ENCODE measurements at places on chromosomes 4 and X.
A peak's percentile ranks its signal among the peaks of the same experiment; 100 is the strongest.

- DNase-seq = no peak
Measured at GRCh38 chr4:101941816-101942358, 151.4 kb downstream of the BANK1 start.

GRCh38 chrX:84205276-84205675, 17.3 kb upstream of the RPS6KA6 start:
- DNase-seq = no peak

DNA sequence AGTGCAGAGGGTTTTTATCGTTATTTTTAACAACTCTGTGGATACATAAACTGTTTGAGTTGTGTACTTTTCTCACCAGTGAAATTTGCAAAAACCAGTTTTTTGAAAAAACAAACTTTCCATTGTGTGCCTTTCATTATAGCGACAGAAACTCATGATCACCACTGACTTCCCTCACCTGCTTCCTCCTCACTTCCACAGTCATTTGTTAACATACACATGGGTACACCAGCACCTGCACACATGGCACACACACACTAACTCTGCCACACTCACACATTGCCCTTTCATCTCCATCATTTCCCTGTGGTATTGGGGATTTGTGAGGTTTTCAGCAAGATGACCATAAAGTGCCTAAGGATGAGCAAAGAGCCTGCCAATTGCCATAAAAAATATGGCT, 20.6 kb downstream of the CLDN22 start:
- no peak for DNase-seq

DNA sequence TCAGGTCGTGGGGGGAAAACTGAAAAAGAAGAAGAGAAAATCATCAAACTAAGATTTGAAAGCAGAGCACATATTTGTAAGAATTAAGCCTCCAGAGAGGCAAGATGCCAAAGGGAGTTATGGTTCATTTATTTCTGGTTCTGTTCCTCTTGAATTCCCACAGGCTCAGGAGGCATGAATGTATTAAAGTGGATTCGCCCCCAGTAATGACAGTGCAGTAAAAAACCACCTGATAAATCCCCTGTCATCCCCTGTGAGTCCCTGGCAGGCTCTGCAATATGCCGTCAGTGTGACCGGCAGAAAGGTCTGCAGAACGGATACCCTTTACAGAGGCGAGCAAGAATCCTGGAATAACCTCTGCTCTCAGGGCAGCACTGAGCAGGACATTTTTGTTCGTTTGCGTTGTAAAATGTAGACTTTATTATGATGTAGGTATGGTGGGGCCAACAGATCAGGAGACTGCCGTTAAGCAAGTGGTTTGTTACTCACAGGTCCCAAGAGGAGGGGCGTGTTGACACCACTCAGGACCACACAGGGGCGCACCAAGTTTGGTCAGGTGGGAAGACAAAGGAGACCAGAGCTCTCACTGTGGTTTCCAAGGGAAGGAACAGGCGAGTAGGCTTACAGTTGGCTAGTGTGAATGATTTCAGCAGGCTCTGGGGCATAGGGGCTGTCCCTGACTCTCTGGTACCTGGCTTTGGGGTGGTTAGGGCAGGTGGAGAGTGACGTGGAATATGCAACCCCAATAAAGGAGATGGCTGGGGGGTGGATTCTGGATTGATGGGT, 75.3 kb downstream of the DHRSX start:
- no peak for DNase-seq

GRCh38 chr4:176660561-176660960, 132.2 kb downstream of the VEGFC start:
- DNase-seq = no peak

GRCh38 chrX:104972737-104973136, 247.8 kb downstream of the TEX13A start:
- DNase-seq = no peak

- no peak for DNase-seq
Measured at GRCh38 chr4:71694961-71695360, 88.9 kb downstream of the GC start.

GRCh38 chr4:107989162-107989536, 540 bp upstream of the HADH start:
- DNase-seq = no peak

GRCh38 chrX:920234-920799, 289.7 kb downstream of the SHOX start:
- DNase-seq = peak; percentile 92

- DNase-seq = no peak
Measured at GRCh38 chrX:10582945-10583344, 37.4 kb downstream of the MID1 start.

DNA sequence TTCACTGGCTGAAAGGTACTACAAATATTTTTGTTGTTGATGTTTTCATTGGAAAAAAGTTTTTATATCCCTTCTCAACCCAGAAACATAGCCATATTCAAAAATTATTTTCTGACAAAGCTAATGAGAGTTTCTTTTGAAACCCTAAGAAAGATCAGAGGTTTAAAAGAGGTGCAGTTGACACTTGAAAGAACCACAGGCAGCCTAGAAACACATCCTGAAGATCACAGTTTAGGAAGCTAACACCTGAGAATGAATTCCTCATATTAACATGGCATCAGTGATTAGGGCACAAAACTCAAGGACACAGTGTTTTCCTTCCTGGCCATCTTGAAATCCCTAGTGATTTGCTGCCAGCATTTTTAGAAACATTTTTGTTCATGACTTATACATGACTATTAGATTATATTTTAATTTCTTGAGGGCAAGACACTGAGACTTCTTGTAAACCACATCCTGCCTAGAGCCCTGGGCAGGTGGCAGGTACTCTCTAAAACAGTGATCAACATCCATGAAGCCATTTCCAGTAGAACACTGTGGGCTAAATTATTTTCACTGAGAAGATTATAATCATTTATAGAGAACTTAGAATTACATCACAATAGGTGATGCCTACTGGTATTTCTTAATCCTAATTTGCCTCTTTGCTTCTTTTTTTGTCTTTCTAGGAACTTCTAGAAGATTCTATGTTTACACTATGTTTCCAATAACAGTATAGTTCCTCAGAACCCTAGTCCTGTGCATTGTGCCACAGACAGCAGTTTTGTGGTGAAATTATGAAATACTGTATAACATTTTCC, 80.0 kb downstream of the ARSJ start:
- no peak for DNase-seq

- no peak for DNase-seq
Measured at GRCh38 chr4:168656055-168656660, 159.3 kb downstream of the PALLD start.

- DNase-seq = no peak
Measured at GRCh38 chr4:139227729-139228404, 50.8 kb upstream of the ELF2 start.

DNA sequence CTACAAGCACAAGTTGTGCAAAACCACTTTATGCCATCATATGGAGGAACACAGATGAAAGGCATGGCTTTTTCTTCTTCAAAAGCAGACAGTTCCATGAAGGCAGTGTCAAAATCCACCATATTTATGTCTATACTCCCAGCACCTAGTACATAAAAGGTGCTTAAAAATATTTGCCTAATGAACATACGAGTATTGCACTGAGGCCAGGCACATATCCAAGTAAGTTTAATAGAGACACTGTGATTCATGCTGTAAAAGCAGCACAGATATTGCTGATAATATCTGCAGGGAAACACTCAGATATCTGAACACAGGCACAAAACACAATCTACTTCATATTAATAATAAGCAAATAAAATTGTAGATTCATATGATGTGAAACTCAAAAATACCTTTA, 48.1 kb upstream of the CXCL8 start:
- DNase-seq = no peak

DNA sequence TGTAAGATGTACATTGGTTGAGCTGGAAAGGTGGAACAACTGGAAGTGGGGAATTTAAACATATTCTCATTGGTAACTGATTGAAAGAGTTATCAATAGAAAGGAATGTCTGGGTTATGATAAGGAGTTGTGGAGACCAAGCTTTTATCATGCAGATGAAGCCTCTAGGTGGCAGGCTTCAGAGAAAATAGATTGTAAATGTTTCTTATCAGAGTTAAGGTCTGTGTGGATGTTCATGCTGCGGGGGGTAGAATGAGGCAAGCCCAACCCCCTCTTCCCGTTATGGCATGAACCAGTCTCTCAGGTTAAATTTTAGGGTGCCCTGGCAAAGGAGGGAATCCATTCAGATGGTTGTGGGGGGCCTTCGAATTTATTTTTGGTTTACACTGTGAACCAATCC, 16.0 kb downstream of the ARSD start:
- no peak for DNase-seq

DNA sequence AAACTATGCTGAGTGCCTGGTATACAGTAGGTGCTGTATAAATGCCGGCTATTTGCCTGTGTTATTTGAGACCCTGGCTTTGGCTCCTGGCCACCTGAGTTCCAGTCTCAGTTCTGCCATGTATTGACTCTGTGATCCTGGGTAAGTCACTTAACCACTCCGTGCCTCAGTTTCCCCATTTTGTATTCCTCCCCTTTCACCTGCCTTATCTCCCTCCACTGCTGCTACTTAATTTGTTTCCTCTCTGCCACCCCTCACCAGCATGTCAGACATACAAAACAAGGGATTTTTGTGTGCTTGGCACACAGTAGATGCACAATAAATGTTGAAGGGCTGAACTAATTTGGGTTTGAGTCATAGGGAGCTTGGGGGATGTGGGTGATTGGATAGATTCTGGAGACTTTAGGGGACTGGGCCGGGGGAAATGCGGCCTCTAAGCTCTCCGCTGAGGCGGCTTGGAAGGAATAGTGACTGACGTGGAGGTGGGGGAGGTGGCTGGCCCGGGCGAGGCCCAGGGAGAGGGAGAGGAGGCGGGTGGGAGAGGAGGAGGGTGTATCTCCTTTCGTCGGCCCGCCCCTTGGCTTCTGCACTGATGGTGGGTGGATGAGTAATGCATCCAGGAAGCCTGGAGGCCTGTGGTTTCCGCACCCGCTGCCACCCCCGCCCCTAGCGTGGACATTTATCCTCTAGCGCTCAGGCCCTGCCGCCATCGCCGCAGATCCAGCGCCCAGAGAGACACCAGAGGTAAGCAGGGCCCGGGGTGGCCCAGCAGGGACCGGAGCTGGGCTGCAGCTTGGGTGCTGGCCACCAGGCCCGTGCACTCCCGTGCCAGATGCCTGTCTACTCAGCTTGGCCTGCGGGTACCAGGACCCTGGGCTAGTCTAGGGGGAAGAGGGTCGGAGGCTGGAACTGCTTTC, at the start of gene TIMP1:
TSS of gene TIMP1 (plus strand) at position 706 of the 917 bp plus-strand sequence. CDS start 980 bp downstream, outside the sequence.
- peak; percentile 95 for DNase-seq

- no peak for DNase-seq
Measured at GRCh38 chr4:55183926-55184599, 58.7 kb upstream of the KDR start.

GRCh38 chr4:9870165-9870790, 88.8 kb downstream of the DRD5 start:
- peak; percentile 46 for DNase-seq

All from left hindlimb (tissue), 1 donor.